ENCODE measurements at places on chromosomes 1 and 21.

GRCh38 chr1:159598196-159598595 lies 10.6 kb downstream of the APCS start:
- no peak for DNase-seq

DNA sequence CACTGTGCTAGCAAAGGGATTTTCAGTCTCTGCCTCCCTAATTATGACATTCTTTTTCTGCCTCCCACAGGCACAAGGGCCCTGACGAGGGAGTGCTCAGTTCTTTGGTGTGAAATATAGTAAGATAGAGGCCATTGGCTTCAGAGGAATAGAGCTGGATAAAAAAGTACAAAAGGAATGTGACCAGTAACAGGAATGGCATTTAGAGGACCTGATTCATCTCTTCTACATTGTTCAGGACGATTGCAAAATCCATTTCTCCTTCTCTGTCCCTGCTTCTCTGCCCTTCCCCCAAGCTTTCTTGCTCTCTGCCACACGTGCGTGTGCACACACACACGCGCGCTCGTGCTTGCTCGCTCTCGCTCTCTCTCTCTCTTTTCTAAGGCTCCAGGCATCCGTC lies 668.2 kb downstream of the KIF26B start:
- no peak for DNase-seq

GRCh38 chr1:229434005-229434640 lies at the start of gene ACTA1:
Gene ACTA1, minus strand, starts transcription at chr1:229434094. Its CDS starts 979 bp downstream, at chr1:229433115.
- no peak for DNase-seq

- no peak for DNase-seq
These were observed 162.7 kb downstream of the ZNF648 start for GRCh38 chr1:181898773-181899172.

DNA sequence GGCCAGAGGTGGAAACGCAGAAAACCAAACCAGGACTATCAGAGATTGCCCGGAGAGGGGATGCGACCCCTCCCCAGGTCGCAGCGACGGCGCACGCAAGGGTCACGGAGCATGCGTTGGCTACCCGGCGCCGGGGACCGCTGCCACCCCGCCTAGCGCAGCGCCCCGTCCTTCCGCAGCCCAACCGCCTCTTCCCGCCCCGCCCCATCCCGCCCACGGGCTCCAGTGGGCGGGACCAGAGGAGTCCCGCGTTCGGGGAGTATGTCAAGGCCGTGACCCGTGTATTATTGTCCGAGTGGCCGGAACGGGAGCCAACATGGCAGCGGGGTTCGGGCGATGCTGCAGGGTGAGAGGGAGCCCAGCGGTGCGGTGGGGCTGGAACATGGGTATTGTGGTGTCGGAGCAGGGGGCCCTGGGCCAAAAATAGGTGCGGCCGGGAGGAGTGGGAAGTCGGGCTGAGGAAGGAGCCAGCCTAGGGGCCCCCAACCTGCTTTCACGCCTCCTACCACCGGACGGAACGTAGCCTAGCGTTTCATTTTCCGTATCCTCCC lies at the start of gene ACADM:
ACADM (plus strand) TSS at position 238 of the 551 bp plus-strand sequence; CDS start at position 317, 79 bp downstream.
- DNase-seq = peak; percentile 88

- no peak for DNase-seq
These were observed 55.4 kb downstream of the OPTC start for GRCh38 chr1:203549309-203549708.

DNA sequence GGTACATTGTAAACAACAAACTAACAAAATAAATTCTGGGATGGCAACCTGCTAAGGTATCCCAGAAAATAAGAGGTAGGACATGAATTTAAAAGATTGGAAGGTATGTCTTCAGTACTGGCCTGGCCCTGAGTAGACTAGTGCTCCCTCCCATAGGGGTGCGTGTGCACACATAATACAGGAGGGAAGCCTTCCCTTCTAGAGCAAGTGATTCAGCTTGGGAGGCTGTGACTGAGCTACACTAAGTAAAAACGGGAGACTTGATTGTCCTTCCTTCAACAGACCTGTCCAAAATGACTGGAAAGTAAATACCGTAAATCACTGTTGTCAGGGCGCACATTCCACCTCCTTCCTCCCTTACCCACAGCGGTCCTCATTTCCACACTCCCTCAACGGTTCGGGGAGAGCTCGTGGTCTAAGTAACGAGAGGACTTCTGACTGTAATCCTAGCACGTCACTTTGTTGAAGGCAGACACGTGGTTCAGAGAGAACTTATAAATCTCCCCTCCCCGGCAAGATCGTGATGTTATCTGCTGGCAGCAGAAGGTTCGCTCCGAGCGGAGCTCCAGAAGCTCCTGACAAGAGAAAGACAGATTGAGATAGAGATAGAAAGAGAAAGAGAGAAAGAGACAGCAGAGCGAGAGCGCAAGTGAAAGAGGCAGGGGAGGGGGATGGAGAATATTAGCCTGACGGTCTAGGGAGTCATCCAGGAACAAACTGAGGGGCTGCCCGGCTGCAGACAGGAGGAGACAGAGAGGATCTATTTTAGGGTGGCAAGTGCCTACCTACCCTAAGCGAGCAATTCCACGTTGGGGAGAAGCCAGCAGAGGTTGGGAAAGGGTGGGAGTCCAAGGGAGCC lies at the start of gene TGFB2:
TGFB2 (plus strand) TSS at position 523 of the 859 bp plus-strand sequence. CDS start 1,366 bp downstream, outside the sequence.
- peak; percentile 30 for DNase-seq

DNA sequence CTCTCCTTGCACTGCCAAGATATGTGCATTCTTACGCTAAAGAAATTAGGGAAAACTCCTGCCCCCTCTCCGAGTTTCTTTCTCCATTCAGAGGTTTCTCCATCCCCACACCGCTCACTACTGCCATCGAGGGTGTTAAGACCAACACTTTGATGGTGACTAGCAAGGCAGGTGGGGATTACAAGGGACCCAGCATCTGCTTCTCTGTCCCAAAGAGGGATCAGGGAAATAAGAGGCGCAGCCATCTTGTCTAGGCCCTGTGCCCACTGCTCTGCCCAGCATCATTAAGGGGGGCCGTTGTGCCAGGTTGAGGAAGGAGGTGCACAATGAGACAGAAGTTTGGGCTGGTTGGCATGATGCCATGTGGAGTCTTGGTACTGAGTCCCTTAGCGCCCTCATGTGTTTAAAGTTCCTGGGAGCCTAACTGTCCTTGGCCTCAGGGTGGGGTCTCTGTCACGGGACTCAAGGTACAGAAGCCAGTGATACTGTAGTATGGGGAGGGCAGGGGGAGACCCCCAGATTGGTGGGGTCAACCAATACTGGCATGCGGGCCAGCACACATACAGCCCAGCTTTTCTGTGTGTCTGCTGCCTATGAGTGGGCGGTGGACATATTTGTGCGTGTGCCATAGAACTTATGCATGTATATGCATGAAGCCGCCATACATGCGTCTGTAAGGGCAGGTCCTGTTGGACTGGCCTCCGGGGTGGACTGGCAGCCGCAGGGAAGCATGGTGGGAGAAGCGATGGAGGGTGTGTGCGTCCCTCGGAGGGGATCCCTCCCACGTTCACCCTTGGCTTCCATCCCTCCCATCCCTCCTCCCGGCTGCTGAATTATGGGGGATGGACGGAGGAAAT lies 5.5 kb downstream of the EFNA3 start:
- DNase-seq = peak; percentile 65

DNA sequence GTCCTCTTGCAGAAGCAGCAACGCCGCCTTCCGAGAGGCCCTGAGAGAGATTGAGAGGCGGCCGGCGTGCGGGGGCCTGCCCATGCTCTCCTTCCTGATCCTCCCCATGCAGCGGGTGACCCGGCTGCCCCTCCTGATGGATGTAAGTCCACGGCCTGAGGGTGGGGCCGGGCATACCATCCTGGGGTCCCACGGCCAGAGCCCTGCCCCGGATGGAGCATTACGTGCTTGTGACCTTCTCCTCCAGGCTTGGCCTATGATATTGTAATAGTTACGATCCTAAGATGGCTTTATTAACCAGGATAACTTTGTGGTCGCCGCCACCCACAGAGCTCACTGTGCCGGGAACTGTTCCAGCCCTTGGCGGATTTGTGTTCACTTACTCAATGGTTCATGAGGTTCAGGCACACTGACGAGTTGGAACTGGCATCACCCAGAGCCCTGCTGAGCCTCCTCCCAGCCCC lies 18.9 kb downstream of the ARHGEF16 start:
- DNase-seq = no peak

- DNase-seq = no peak
These were observed 6.5 kb downstream of the EPS15 start for GRCh38 chr1:51512606-51513005.

DNA sequence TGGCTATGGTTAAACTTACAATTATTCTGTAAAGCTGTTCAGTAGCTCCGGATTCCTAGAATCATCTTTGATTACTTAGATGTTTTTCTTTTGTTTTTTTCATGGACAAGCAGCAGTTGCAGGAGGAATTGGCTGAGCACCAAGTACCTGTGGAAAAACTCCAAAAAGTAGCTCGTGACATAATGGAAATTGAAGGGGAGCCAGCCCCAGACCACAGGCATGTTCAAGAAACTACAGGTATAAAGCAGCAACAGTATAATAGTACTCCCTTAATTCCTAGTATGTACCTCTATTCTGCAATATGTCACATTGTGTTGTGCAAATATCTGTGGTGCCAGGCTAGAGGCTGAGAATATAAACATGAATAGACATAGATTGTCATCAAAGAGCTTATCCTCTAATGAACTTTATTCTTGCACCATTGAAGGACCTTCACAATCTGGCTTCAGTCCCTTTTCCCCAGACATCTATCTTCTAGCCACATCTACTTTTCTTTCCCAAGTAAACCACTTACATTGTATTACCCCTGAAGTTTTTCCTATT lies 132.3 kb upstream of the BMP8A start:
- DNase-seq = peak; percentile 60

DNA sequence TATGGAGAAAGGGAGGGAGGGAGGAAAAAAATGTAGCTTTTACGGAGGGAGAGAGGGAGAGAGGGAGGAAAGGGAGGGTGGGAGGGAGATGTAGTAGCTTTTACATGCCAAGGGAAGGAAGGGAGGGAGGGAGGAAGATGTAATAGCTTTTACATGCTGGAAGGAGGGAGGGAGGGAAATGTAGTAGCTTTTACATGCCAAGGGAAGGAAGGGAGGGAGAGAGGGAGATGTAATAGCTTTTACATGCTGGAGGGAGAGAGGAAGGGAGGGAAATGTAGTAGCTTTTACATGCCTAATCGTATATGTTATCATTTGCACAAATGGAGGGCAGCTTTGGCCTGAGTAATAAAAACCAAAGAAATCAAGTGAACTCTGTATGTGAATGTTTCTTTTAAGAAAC lies 35.6 kb downstream of the EEIG2 start:
- peak; percentile 22 for DNase-seq

- DNase-seq = no peak
These were observed 102.5 kb upstream of the ATP1B1 start for GRCh38 chr1:169003864-169004516.

DNA sequence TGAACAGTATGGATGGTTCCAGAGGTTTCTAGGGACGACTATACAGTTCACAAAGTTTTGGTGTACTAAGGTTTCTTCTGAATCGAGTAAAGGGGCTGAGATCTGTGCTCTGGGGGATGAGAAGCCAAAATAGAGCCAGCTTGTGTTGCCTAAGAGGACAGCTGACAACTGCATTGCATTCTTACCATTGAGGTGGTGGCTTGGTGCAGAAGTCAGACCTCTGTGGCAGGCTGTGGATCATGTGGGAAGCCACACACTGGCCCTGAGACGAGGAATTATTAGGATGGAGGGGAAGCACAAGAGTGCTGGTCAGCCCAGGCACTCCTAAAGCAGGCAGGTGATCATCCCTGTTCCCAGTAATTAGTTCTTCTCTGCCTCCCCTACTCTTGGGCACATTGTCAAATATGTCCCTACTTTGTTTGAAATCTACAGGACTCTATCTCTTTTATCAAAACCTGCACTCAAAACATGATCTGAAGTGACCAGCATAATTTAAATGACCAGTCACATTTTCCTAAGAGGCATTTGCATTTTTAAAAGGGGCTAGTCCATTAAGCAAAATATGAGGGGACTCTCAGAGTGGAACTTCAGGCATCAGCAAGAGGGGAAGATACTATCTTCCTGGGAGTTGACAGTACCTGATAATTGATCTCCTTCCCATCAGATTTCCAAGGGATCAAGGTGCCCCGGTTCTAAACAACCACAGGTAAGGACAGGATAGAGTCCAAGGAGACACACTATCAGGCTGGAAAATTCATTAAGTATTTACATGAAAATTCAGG lies at the start of gene FCRLB:
FCRLB (plus strand) TSS at position 589 of the 782 bp plus-strand sequence. CDS start 1,129 bp downstream, outside the sequence.
- no peak for DNase-seq

- no peak for DNase-seq
These were observed 939.4 kb downstream of the BRINP3 start for GRCh38 chr1:189538271-189538670.

DNA sequence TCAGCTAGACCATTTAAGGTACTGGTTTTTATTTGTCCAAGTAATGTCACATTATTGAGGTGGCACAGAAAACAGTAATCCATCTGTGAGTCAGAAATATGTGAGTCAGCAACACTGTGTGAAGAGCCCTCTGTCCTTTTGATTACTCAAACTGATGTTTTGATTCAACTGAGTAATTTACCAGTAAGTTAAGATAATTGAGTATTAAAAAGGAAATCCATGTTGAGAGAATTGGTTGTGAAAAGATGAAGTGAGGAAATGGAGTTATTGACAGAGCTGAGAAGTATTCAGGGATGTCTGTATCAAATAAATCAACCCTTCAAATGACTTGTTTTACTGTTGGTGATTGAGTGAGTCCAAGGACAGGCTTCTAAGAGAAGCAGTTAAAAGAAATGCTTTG lies 302.7 kb upstream of the SGIP1 start:
- DNase-seq = no peak
